NCI-H748 treated with DMSO at 0.1 percent for 48 hours (cell line): ENCODE measurements at places on chromosomes 6 and 20.

DNA sequence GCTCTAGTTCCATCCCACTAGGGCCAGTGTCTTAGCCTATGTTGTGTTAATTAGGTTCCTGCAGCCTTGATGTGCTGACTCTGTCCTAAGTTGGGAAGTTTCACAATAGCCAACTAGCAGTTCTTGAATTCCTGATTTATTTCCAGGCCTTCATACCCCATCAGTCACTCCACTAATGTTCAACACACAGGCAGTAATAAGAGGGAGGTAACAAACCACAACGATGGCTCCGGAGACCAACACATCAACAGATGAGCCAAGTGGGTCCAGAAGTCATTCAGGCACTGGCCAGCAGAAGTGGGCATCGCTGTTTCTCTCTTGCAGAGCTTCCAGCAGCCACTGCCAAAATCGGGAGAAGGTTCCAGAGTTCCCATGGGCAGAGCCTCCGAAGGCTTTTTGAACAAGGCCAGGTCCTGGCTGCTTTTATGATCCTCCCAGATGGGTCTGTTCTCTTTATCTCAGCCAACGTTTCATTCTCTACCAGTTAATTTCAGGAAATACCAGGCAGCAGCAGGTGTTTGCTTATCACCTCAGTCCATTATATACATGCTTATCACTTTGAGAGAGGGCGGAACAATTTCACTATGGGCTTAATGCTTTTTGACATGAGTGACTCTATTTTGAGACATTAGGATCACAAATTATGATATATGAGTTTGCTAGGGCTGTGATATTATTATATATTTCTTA is 48.5 kb upstream of the NOP56 start:
- peak; percentile 35 for DNase-seq

GRCh38 chr20:59149678-59150504 is 13.7 kb upstream of the ZNF831 start:
- DNase-seq = no peak

DNA sequence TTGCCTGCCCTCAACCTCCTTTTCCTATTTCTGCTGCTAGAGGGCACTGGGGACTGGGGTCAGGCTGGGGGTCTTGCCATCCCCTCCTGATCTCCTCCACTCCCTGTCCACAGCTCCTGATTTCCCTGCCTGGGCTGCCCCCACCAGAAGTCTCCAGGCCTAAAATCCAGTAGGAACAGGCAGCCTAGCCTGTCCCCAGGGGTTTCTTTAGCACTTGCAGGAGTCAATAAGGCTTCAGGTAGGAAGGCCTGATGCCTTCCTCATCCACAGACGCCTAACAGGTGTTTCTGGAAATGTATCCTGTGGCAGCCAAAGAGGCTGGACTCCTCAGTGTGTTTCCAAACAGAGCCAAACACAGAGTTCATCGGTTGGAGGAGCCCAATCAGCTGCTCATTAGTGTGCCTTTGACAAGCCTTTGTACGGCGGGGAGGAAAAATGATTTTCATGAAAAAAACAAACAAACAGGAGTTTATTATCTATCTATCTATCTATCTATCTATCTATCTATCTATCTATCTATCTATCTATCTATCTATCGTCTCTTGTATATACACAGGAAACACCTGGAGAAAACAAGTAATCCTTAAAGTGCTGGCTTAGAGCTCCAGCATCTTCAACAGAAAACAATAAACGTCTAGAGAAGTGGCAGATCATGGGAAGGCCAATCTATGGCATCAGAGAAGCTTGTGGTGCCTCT is 3.7 kb upstream of the RAET1E start:
- DNase-seq = no peak

DNA sequence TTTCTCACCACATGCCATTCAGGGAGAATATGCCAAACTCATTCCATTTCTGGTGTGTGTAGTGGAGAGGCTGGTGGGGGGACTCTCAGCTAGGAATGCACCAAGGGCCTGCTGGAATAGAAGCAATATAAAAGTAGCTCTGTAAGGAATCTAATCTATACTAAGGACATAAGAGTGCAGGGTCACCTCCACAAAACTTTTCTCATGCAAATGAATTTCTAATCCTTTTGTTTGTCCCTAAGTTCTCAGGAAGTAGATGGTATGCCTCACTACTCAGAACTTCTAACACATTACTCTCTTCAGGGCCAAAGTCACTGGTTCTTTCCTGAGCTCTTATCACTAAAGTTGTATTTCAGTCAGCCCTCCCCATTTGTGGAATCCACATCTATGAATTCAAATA is 427.2 kb downstream of the C6orf118 start:
- no peak for DNase-seq

DNA sequence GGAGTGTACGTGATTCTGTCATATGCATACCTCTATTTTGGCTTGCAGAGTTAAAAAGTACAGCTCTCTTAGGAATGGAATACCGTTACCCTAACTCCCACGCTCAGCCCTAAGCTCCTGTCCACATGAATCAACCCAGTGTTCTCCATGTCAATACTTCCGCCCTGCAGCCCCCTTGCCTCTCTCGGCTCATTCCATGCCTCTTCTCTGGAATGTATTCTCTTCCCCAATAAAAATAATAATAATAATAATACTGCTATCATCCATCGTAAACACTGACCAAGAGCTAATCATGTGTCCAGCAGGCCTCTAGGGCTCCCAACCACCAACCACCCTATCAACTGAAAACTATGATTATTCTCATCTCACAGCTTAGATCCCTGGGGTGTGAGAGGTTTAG is 100.6 kb downstream of the PREX1 start:
- DNase-seq = no peak

- no peak for DNase-seq
Observed at GRCh38 chr6:2938004-2938631, 33.2 kb downstream of the SERPINB6 start.

DNA sequence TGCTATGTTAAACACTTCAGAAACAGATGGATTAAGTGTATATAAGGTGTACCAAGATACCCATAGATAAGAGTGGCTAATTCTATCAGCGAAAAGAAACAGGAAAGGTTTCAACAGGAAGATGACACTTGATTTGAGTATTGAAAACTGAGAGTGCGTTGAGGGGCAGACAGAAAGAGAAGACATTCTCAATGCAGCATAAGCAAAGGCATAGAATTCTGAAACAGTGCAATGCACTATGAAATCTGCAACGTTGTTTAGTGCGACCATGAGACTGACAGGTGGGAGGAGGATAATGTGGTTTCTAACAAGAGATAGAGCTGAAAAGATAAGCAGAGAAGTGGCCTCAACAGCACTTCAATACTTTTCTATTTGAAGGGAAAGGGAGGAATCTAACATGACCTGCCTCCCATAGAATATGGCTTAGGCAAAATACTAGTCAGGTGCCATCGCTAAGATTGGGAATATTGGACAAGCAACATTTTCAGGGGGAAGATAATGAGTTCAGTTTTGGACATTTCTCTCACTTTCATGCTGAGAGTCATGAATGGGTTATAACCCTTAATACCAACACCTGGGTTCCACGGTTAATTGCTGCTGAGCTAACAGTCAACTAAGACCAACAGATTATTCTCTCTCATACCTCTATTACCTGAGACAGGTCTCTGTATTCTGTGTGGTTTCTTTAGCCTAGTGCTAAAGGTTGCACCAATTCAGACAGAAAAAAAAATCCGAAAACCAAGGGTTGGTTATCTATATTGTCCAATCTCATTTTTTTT is 312.9 kb upstream of the ARID1B start:
- no peak for DNase-seq

- DNase-seq = no peak
Observed at GRCh38 chr6:25975923-25976560, 13.4 kb downstream of the TRIM38 start.

DNA sequence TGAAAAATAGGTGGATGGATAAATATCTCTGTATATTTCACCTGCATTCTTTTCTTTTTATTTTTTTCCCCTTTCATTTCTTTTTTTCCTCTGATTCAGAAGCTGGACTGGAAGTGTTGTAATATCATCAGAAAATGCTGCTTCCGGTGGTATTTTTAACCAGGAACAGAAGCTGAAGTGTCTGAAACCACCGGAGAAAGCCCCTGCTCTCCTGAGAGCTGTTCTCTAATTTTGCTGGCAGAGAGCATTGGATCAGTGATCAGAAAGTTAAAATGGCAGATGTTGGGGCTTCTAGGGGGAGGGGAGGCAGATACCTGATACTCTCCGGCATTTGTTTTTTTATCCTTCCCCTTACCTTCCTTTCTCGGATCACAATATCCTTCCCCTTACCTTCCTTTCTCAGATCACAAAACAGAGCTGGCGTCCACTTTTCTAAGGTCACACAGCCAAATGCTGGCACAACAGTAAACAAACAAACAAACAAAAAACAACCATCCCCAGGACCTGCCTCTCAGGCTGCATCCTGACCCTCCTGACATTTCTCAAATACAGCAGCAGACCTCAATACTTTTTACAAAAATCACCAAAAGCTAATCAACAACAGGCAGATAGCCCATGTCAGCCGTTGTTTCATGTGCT is 143.2 kb upstream of the ZNF217 start:
- no peak for DNase-seq

- DNase-seq = no peak
Observed at GRCh38 chr6:80158478-80158989, 52.1 kb downstream of the BCKDHB start.
